ENCODE measurements at places on chromosomes 2 and 18.
A peak's percentile ranks its signal among the peaks of the same experiment; 100 is the strongest.

- DNase-seq, result no peak
Measured at GRCh38 chr18:25077944-25078723, 273.8 kb downstream of the ZNF521 start.

DNA sequence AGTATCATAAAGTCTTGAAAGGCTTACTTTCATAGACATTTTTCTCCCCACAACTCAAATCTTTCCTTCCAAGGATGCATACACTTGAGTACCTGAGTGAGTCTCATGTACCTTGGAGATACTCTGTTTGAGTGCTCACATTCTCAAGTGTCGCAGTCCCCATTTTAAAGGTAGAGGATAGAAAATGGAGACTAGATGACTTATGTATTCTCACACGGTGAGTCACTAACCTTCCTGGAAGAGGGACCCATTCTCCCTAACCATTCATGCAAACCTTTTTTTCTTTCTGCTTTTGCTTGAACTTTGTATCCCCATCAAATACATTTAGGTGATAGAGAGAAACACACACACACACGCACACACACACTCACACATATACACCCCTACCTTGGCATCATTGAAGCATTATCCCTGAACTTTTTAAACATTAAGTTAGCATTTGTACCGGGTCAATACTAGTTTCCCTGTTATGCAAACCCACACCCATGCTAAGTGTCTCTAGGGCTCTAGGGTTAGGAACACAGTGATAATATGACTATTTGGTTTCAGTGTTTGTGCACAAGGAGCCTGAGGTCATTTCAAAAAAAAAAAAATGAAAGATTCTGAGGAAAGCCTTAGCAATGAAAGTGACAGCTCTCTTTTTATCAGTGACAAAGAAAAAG is 236.2 kb downstream of the IKZF2 start:
- DNase-seq, result no peak

- no peak for DNase-seq
Measured at GRCh38 chr2:25966531-25967270, 15.6 kb downstream of the KIF3C start.

DNA sequence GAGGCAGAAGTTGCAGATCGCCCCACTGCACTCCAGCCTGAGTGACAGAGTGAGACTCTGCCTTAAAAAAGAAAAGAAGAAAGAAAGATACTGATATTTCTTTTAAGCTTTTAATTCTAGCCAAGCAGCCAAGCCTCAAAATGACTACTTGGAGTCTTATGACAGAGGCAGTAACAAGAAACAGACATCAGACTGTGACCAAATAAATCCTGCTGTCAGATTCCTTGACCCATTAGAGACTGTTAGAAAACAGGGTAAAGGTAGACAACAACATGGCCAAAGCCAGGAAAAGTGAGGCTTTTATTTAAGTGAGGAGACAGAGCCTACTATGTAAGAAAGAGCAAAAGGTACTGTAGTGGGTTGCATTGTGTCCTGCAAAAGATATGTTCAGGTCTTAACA is 83.4 kb upstream of the NARS1 start:
- DNase-seq, result no peak

GRCh38 chr2:98299211-98299905 is 46.9 kb upstream of the CNGA3 start:
- DNase-seq, result no peak

DNA sequence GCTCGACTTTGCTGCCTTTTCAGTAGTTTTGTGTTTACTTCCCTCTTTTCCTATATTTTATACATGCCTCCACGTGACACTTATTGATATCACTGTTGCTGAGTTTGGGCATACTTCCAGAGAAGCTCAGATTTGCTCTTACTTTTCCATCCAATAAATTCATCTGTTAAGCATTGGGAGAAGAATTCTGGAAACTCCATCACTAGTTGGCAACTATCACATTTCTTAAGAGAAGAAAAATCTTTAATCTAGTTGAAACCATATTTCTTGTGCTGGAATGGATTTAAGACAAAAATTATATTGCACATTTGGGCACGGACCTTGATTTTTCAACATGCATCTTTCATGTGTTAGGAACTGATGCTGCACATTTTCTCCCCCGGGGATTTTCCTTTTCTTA is 52.6 kb upstream of the CPO start:
- no peak for DNase-seq

GRCh38 chr2:112750560-112750843 is 13.9 kb downstream of the CKAP2L start:
- no peak for DNase-seq

DNA sequence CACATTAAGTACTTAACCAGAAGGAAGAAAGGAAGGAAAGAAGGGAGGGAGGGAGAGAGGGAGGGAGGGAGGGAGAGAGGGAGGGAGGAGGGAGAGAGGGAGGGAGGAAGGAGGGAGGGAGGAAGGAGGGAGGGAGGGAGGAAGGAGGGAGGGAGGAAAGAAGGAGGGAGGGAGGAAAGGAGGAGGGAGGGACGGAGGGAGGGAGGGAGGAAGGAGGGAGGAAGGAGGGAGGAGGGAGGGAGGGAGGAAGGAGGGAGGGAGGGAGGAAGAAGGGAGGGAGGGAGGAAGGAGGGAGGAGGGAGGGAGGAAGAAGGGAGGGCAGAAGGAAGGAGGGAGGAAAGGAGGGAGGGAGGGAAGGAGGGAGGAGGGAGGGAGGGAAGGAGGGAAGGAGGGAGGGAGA is 363.3 kb downstream of the MBD2 start:
- no peak for DNase-seq

DNA sequence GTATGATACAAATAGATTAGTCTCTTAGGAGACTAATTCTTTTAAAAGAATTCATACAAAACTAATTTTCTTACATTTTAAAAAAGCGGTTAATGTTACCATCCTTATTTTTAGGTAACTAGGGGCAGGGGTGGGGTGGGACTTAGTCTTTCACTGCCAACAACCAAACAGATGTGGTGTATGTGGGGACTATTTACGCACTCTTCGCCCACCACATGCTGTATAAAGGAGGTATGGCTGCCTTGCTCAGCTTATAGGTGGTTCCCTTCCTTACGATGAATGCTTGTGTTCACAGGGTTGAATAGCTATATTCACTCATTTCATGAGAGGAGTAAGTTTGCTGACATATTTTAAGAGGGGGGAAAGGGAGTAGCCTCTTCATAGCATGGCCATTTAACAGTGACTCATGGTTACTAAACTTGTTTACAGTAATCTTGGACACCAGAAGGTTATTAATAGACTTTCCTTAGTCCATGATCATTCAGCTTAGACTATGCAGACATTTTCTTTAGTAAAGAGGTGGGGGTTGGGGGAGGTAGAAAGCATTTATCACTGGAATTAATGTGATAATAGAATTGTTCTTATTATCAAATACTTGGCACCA is 61.8 kb downstream of the CAB39 start:
- DNase-seq, result peak; percentile 75

DNA sequence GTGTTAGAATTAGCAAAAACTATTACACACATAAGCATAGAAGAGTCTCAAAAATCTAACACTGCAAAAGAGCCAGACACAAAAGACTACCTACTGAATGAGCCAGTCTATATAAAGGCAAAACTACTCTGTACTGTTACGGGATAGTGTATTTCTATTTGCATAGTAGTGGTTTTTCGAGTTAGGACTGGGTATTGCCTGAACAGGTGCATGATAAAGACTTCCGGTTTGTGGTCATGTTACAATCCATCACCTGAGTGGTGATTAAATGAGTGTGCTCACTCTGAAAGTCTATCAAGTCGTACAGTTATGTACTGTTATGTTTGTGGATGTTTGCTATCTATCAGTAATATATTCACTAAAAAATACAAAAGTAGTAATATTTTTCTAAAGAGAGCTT is 523.3 kb upstream of the SYT4 start:
- no peak for DNase-seq

GRCh38 chr2:210169516-210170195 is 1.6 kb downstream of the KANSL1L start:
- peak; percentile 56 for DNase-seq

- no peak for DNase-seq
Measured at GRCh38 chr2:114859726-114860510, 417.5 kb downstream of the DPP10 start.

GRCh38 chr2:171711351-171711750 is 24.1 kb downstream of the DYNC1I2 start:
- DNase-seq, result no peak

GRCh38 chr2:57199663-57200062 is 846.9 kb upstream of the VRK2 start:
- DNase-seq, result no peak

DNA sequence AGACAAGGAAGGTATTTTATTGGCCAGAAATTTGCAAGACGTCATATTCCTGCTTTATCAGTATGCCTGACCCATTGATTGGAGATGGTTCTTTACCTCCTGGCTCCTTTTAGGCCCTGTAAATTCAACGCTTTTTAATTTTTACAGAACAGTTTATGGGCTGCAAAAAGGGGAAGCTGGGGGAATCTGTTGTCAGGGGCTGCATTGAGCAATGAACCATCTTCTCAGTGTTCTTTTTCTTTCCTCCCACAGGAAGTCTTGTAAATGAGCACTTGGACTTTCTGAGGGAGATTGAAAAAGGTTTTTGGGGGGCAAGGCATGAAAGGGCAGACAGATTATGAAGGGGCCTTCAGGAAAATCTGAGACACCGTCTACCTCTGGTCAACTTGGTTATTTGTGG is 503.6 kb upstream of the TNP1 start:
- no peak for DNase-seq

GRCh38 chr2:135132314-135132713 is 80.2 kb downstream of the RAB3GAP1 start:
- DNase-seq, result no peak

DNA sequence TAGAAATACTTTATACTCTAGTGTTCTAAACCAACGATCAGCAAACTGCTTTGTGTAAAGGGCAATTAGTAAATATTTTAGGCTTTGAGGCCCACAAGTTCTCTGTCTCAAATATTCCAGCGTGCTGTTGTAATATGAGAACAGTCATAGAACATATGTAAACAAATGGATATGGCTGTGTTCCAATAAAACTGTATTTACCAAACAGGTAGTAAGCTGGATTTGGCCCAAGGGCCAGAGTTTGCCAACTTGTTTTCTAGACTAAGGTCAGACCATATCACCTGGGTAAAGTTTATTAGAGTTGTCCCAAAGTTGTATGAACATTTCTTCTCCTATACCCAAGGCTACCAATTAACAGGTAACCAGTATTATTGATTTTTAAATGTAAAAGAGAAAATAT is 303.2 kb upstream of the MC4R start:
- no peak for DNase-seq

GRCh38 chr2:42183775-42184174 is 14.6 kb downstream of the EML4 start:
- no peak for DNase-seq

- no peak for DNase-seq
Measured at GRCh38 chr2:168550670-168551069, 94.6 kb downstream of the CERS6 start.

- DNase-seq, result peak; percentile 47
Measured at GRCh38 chr18:8948471-8949149, 153.9 kb upstream of the NDUFV2 start.

GRCh38 chr18:73948084-73948483 is 199.6 kb downstream of the FBXO15 start:
- no peak for DNase-seq

DNA sequence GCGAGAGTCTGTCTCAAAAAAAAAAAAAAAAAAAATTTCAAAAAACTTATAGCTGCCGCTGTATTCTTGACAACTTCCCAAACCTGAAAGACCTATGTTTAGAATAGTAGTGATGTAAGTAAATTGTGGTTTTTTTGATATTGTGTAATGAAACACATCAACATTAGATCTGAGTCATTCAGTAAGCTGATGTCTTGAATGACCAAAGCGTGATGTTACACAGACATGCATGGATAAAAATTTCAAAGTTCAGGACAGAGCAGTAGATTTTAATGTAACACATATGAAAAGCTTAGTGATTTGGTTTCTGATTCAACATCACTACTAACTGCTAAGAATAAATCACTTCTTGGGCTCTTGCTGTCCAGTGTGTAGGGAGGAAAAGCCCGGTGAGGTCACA is 69.3 kb upstream of the MEX3C start:
- no peak for DNase-seq

DNA sequence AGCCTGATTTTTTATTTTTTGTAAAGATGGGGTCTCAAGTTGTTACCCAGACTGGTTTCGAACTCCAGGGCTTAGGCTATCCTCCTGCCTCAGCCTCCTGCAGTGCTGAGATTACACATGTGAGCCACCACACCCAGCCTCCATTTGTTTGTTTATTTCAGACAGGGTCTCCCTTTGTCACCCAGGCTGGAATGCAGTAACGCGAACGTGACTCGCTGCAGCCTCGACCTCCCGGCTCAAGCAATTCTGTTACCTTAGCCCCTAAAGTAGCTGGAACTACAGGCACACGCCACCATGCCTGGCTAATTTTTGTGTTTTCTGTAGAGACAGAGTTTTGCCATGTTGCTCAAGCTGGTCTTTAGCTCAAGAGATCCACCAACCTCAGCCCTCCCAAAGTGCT is 27.2 kb downstream of the UBXN4 start:
- DNase-seq, result no peak

GRCh38 chr2:145199827-145200706 is 680.1 kb upstream of the ZEB2 start:
- no peak for DNase-seq

- DNase-seq, result no peak
Measured at GRCh38 chr2:146461068-146461467, 1383.8 kb upstream of the ACVR2A start.

DNA sequence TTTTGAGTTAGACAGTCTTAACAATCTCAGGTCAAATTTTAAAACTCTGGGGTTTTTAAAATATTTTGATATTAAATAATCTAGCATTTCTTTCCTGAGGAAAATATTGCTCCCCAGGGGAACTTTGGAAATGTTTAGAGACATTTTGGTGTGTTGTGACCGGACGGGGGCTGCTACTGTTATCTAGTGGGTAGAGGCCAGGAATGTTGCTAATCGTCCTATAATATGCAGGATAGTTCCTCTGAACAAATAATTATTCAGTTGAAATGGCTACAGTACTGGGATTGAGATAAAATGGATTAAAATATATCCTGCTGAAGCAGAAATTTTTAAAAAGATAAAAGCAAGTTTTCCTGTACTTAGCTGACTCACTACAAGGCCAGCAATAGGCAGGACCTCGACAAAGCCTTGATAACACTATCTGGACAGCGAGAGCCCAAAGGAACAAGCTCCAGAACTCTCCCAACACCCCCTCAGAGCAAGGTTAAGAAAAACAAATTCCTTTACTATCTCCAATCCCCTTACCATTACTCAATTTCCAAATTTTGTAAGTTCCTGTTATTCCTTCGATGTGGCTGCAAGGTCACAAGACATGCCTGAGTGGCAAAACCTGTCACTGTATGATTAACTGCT is 1407.4 kb downstream of the SUCLG1 start:
- no peak for DNase-seq

Measured in fibroblast of the conjunctiva (primary cell).